ENCODE measurements at places on chromosomes 2 and 18.

DNA sequence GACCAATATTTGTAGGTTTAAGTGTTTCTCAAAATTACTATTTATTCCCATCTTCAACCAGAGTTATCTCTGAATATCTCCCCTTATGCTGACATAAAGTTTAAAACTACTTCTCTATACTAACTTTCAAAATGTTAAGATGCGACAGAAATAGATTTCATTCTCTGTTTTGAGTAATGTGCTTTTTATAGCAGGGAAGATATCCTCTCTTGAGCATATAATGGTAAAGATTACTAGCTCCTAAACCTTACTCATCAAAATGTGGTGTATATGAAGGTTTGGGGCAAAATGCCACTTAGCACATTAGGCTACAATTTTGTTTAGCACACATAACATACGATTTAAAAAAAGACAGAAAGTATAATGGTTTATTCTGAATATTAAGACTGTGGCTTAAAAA, 54.4 kb downstream of the CWC22 start:
- no peak for DNase-seq

DNA sequence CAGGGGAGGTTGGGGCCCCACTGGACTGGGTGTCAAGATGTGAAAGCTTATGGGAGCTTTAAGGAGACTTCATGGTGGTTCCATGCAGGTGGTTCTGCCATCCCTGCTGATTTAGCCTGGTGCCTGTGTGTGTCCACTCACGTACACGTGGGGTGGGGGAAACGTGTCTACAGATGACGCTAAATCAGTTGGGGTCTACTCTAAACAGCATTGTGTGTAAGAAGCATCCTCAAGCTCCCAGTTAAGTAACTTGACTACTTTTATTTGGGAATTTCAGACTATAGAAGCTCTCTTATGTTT, 47.1 kb downstream of the BCL2L11 start:
- no peak for DNase-seq

DNA sequence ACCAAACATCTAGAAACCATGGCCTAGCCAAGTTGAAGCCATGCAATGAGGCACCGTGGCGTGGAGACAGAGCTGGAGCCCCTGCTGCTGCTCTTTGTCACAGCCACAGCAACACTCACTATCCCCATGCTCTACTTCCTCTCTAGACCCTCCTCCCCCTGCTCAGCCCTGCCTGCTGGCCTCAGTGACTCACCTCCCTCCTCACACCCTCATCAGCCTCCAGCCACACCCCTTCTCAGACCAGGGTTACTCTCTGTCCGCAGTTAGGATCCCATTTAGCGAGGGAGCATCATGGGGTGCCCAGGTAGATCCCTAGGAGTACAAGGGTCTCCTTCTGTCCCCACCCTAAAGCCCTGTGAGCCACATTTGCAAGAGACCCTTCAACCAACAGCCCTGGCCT, 25.4 kb upstream of the SOX11 start:
- no peak for DNase-seq

DNA sequence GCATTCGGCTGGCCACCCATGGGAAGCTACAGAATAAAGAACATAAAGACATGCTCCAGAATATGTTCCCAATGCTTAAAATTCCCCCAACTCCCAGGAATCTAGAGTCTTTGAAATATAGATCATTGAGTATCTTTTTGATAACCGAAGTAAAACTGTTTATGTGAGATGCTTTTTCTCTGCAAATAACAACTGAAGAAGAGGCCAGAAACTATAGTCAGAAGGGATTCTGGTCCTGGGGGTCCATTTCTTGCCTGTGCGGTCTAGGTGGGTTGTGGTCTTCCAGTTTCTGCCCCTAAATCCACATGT, 30.6 kb upstream of the SLC66A3 start:
- DNase-seq, result no peak

GRCh38 chr2:28751956-28752630, 463 bp downstream of the PPP1CB start:
- DNase-seq, result peak; percentile 16

DNA sequence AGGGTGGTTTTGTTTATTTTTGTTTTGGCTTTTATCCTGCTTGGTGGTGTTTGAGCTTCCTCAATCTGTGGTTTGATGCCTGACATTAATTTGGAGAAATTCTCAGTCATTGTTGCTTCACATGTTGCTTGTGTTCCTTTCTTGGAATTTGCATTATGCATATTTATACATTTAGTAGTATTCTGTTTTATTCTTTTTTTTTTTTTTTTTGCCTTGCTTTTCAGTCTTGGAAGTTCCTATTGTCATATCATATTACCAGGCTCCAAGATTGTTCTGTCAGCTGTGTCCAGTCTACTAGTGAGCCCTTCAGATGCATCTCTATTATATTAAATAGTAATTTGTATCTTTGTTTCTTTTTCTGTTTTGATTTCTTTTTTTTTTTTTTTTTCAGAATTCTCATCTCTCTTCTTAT, 77.0 kb downstream of the EPC2 start:
- DNase-seq, result no peak

DNA sequence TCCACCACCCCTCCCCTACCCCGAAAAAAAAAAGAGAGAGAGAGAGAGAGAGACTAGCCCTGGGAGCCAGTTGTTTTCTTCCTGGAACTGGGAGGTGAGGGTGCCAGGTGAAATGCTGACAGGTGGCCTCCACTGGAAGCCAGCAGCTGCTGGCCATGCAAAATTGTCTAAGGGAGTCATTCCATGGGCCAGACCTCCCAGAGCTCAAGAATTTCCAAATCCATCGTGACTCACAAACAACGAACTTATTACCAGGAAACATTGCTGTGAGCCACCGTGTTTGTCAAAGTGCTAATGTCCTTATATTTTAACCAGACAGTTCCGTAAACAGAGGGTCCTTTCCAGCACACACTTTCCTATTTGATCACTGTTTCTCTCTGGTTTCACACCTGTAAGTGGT, 68.5 kb upstream of the PID1 start:
- no peak for DNase-seq

GRCh38 chr2:505941-506340, 171.3 kb downstream of the TMEM18 start:
- DNase-seq, result no peak

DNA sequence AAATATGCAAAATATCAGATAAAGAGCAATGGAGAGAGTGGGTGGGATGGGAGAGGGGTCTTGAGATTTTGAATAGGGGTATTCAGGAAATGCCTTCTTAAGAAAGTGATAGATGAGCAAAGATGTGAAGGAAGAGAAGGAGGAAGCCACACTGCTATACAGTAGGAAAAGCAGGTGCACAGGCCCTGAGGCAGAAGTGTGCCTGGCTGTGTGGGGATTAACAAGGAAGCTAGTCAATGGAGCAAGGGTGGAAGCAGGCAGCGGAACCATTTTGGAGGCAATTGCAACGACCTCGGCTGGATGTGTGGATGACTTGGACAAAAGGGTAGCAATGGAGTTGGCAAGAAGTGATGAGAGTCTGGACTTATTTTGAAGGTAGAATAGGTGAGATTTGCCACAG, 11.0 kb upstream of the CNGA3 start:
- DNase-seq, result no peak

- no peak for DNase-seq
Measured at GRCh38 chr2:176917-177316, 86.9 kb downstream of the SH3YL1 start.

DNA sequence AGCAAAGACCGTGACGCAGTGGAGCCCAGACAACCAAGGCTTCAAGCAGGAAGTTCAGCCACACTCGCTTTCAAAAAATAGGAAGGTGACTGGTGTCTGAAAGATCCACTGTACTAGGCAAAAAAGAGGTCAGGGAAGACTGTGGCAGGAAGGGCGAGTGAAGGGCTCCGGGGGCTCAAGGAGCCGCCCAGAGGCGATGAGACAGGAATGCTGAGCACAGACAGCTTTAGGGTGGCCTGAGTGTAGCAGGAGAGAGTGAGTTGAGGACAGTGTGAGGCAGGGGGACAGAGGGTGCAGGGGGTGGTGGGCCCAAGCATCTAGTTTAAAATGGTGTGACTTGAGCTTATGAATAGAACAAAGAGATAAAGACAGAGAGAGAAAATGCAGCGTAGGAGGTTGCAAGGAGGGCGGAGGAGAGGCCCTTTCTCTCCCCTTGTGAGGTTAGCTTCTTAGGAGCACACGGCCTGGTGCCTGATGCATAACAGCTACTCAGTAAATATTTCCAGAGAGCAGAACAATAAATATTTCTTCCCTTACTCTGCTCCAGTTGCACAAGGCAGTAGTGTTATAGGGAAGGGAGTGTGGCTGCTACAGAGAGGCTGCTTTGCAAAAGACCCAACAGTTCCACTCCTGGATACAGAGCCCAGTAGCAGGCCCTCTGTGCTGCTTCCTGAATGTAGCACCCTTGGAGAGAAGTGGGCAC, 789.7 kb upstream of the RAB6C start:
- no peak for DNase-seq

GRCh38 chr18:23851470-23852002, 162.3 kb downstream of the LAMA3 start:
- no peak for DNase-seq

DNA sequence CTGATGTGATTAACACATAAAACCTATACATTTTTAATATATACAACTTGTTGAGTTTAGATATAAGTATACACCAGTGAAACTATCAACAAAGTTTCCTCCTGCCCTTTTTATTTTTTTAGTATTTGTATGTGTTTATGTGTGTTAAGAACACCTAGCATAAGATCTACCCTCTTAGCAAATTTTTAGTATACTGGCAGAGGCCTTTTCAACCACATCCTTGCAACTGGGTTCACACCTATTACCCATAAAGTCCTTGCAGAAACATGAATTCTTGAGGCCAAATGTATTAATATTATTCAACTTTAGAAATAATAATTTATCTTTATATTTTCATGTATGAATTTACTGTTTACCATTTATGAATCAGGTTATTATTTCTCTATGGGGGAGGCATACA, 119.7 kb upstream of the CRIM1 start:
- DNase-seq, result no peak

DNA sequence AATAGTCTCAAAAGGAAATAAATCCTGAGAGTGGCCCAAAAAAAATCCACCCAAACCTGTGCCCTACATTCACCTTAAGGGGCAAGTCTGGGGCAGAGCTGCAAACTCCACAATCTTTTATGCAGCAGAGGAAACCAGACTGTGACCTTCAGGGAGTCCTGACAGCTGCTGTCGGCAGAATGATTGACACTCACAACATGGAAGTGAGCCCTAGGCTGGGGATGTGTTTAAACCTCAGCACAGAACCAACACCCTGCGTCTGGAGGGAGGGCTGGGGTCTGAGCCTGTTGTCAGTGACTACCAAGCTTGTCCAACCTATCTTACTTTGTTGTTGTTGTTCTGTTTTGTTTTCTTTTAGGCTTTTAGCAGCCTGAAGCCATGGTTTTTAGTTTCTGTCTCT, 39.6 kb downstream of the CRACDL start:
- no peak for DNase-seq

DNA sequence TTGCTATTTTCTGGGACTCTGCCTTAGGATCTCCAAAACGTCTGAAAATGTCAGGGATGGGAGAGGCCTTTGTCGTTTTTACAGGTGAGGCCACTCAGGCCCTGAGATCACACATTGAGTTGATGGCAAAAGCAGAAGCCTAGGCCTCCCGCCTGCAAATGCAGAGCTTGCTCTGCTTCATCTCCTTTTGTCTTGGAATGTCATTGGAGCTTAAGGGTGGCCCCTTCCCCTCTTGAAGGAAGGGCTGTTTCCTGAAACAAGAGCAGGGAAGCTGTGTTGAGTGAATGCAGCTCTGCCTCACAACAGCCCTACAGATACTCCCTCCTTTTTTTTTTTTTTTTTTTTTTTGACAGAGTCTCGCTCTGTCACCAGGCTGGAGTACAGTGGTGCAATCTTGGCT, 123.5 kb downstream of the GLI2 start:
- DNase-seq, result no peak

- DNase-seq, result no peak
Measured at GRCh38 chr2:206856513-206856912, 82.8 kb upstream of the CPO start.

DNA sequence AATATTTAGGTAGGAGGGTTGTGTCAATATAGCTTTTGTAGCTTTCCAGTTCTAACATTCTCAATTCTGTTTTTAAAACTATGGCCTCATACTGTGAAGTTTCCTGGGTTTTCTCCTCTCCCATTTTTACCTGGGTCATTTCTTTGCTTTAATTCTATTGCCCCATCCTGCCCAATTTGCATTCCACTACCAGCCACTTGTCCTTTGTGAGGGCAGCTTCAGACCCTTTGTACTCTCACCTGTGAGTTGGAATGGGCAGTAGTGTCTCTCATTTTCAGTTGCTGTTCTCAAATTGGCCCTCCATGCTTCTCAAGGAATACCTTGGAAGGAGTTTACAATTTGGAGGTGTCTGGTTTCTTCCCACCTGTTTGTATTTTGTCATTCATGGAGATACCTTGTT, 108.4 kb downstream of the CAMKMT start:
- no peak for DNase-seq

GRCh38 chr2:159775021-159775420, 23.0 kb downstream of the CD302 start:
- no peak for DNase-seq

- no peak for DNase-seq
Measured at GRCh38 chr2:85329181-85329651, 1.4 kb upstream of the TGOLN2 start.

All from activated naive CD4-positive, alpha-beta T cell (primary cell).